ENCODE measurements at places on chromosomes 7 and 10. TPM values are rescaled to one million over a fixed set of nuclear protein-coding genes. Genes with fewer than 3 reads are reported as not detected.

PGAM2 gene
- 1.1 TPM for total RNA-seq

SEC31B gene
- 57.9 TPM for total RNA-seq

AKR1E2 gene
- total RNA-seq, result 5.7 TPM

IDE gene
- 13.2 TPM for total RNA-seq

Data from CD8-positive, alpha-beta T cell (primary cell).